ENCODE measurements at places on chromosomes 13 and 19.

GRCh38 chr19:5200844-5201243, 139.8 kb downstream of the PTPRS start:
- DNase-seq: no peak

GRCh38 chr19:10639836-10640235, 14.3 kb upstream of the ILF3 start:
- DNase-seq: no peak

DNA sequence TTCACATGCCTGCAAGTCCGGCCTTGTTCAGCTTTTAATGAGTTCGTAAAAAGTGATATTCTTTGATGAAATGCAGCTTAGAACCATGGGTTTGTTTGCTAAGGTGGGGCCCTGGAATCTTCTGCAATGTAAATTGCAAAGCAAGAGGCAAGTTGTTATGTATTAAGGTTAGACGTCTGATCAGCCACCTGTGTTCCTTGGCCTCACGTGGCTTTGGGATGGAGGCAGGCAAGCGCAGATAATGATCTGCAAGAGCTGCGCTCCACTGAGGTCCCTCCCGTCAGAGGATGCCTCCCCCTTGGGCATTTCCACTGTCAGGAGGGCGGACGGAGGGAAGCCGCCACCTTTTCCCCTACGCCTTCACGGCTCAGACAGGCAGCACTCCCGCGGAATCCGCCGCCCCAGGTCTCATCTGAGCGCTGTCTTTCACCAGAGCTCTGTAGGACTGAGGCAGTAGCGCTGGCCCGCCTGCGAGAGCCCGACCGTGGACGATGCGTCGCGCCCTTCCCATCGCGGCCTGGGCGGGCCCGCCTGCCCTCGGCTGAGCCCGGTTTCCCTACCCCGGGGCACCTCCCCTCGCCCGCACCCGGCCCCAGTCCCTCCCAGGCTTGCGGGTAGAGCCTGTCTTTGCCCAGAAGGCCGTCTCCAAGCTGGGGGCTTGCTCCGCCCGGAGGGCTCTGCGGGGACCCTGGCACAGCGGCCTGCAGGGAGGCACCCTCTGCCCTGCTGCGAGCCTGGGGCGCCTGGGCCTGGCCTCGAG, 110.9 kb downstream of the CRYL1 start:
- DNase-seq: no peak

- no peak for DNase-seq
These were observed 24.3 kb downstream of the RCBTB1 start for GRCh38 chr13:49561062-49561410.

- no peak for DNase-seq
These were observed 351.0 kb downstream of the NALCN start for GRCh38 chr13:101065329-101065728.

DNA sequence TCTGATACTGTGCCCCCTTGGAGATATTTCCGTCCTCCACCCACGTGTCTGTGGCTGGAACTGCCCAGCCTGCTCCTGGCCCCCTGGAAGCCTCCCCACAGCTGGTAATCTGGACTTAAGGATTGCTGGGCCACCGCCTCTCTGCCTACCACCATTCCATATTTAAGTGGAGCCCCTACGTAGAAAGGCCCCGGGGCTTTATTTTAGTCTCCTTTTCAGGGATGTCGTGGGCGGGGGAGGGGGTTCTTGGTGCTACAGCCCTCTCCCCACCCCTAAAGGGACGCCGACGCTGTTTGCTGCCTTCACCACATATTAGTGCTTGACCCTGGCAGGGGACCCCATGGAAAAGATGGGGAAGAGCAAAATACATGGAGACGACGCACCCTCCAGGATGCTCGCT, 2.7 kb upstream of the NOP53 start:
- DNase-seq: no peak

DNA sequence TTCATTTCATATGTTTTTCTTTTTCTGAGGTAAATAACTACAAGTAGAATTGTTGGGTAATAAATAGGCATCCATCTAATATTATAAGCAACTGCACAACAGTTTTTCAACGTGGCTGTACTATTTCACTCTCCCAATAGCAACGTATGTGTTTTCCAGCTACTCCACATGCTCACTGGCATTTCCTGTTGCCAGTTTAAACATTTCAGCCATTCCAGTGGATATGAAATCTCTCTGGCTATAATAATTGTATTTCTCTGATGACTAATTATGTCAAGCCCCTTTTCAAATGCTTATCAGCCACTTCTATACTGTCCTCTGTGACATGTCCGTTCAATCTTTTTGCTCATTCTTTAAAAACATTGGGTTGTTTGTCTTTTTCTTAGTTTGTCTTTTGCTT, 26.8 kb upstream of the ALOX5AP start:
- DNase-seq: no peak

DNA sequence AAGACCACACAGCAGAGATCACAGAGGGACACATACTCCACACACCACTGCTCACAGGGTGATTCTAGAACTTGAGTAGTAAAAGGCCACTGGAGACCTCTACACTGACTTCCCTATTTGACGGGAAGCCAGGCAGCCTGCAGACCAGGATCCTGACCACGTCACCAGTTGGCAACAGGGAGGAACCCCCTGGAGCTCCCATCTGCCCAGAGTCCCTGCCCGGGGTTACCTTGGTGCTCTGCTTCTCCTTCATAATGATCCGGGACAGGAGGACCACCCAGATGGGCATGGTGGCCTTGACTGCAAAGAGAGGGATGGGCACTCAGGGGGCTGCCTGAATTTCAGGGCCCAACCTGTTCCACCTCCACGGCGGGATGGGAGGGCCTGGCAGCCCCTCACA, 932 bp downstream of the SLC35E1 start:
- no peak for DNase-seq

DNA sequence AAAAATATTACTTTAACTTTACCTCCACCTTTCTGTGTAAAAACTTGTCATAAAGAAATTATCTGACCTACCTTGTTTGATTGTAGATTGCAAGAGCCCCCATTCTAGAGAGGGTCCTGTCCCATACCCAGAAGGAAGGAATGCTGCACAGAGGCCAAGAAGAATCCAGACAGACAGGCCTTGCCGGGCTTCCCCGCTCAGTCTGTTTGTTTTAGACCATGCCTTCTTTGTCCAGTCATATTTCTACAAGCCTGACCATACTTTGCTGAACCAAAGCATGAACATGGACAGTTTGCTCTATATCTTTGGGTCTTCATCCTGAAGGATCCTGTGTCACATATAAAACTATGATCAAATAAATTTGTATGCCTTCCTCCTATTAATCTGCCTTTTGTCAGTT, 95.8 kb upstream of the MYCBP2 start:
- no peak for DNase-seq

DNA sequence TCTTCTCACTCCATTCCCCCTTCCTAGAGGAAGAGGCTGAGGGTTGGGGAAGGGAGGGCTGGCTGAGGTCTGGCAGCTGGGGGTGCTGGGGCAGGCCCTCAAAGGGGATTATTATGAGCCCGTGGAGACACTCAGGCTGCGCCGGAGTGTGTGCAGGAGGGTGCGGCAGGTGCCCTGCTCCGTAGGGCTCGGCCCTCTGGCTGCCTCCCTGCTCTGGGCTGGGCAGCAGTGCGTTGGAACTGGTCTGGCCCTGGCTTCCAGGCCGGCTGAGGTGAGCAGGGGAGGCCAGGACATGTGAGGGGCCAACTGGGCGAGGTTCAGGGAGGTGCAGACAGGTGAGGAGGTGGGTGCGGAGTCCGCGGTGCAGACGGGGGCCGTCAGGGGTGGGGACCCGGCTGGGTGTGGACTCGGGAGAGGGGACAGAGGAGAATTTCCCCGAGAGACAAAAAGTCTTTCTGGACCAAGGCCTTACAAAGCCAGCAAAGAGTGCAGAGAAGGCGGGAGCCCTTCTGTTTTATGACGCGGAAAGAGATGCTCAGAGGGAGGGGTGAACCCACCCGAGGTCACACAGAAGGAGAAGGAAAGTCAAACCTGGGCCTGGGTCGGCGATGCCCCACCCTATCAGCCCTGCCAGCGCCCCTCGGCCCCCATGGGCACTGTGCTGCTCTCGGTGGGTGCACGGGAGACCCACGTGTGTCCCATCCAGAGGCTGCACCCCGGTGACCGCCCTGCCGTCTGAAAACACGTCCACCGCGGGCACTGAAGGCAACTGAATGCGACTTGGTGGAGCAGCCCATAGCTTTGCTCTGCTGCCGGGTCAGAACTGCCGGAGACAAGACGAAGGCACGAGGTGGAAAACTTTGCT, 31.0 kb downstream of the PIP5K1C start:
- DNase-seq: no peak

GRCh38 chr19:6271251-6271650, 8.5 kb downstream of the MLLT1 start:
- DNase-seq: no peak

DNA sequence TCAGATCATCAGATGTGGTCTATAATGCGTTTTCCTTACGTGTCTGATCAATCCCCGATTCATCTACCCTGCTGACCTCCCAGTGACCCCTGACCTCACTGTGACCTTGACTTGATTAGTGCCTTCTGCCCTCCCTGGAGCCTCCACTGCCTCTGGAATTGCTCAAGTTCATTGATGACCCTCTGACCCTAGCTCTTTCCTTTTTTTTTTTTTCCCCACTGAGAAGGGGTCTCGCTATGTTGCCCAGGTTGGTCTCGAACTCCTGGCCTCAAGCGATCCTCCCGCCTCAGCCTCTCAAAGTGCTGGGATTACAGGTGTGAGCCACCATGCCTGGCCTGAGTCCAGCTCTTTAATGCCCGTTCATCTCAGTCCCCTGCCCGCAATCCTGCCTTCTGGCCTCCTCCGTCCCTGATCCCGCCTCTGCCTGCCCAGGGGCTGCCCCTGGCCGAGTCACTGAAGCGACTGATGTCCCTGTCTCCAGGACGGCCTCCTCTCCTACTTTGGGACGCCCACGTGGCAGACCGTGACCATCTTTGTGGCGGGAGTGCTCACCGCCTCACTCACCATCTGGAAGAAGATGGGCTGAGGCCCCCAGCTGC, 4.0 kb upstream of the FTL start:
- no peak for DNase-seq

DNA sequence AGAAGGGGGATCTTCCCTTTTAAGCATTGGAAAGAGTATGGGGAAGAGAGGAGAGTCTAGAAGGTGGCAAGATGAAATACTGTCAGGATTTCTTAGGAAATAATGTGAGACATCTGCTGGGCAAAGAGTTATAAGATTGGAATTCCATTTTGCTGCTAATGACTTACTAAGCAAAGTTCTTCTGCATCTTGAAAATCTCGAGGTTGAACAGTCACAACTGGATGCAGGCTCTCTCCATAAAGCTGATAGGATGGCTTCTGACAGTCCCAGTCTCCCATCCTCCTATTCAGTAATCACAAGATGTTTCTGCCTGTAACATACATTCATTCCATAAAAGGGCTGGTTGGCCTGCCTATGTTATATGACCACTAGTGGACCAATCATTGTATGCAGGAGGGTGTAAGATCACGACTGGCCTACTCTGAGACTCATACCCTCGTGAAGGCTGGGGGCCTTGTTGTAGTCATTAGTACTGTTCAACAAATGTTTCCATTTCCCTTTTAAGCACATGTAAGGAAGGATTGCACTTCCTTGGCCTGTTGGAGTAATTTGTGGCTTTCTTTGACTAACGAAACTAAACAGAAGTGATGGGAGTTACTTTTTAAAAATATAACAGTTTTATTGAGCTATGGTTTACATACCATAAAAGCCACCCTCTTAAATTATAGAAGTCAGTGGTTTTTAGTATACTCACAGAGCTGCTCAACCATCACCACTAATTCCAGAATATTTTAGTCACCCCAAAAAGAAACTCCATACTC, 45.0 kb upstream of the TDRD3 start:
- DNase-seq: no peak

DNA sequence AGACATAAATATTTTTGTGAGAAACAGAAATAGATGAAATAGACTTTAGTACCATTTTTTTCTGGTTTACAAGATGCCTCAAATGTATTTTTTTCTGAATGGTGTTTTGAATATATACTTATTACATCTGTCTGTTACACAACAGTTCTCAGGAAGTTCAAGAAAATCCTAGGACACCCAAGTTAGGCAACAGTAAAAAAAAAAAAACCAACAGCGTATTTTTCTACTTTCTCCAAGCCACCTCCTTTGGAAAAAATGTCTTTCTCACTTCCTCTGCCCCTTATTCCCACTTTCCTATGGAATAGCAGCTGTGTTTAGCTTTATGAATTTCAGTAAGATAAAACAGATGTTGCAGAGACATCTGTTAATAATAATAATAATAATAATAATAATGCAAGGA, 489.6 kb upstream of the KLF12 start:
- no peak for DNase-seq

GRCh38 chr13:106036870-106037269, 498.6 kb downstream of the EFNB2 start:
- no peak for DNase-seq

All from T-cell (primary cell).